Urinary bladder (tissue), 4 donors: ENCODE measurements at places on chromosomes 2 and 18. TPM values are rescaled to one million over a fixed set of nuclear protein-coding genes. Genes with fewer than 3 reads are reported as not detected.

Gene IL36A
- polyA plus RNA-seq, result not detected

Gene LHCGR
- polyA plus RNA-seq, result 0.14 TPM

DNA sequence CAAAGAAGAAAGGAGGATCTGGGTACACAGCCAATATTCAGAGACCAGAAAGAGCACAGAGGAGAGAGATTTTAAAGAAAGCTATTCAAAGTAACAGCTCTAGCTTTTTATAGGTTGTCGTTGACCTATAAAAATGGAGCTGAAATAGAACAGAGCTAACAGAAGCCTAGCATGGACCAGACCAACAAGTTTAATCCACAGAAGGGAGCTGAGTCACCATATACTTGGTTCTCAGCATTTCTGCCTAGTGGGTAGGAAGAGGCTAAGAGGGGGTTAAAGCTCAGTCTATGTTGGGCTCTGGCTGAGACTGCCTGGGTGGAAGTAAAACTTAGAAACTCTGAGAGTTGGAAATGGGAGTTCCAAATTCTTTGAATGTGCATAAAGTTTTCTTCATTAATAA lies 678.0 kb upstream of the CDH2 start:
- no peak for DNase-seq

- no peak for DNase-seq
These were observed 56.0 kb downstream of the BOD1L2 start for GRCh38 chr18:57202881-57203280.

Gene C1QL2
- polyA plus RNA-seq, result 0.04 TPM

GRCh38 chr18:29034113-29034856 lies 857.4 kb upstream of the CDH2 start:
- no peak for DNase-seq

Gene KCNG3
- polyA plus RNA-seq, result 0.04 TPM

DNA sequence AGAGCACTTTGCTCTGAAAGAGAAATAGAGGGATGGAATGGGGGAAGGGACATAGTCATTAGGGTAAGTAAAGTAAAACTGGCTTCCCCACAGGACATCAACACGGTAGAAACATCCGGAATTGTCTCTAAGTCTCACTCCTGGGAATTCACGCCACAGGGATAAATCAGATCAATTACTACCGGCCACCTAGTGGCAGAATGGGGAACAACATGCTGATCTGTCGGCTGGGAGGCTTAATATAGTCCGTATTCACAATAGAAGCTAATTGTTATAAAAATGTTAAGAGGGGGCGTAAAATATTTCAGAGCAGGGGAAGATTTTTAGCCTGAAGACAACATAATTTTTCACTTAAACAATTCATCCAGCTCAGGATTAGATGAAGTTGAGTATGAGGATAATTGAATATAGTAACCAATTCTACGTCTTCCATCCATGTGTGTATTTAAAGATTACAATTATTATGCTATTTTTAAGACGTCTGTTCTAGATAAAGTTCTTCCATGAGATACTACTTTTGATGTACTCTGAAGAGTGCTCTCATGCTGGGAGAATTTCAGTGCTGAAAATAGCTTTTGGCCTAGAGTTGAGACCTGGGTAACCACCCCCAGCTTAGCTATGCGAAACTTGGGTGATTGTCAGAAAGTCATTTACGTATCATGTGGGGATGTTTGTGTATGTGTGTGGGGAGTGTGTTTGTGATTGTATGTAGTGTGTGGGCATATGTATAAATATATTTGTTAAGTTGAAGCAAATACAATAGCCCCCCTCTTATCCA lies 65.7 kb downstream of the LRRTM1 start:
- no peak for DNase-seq

DNA sequence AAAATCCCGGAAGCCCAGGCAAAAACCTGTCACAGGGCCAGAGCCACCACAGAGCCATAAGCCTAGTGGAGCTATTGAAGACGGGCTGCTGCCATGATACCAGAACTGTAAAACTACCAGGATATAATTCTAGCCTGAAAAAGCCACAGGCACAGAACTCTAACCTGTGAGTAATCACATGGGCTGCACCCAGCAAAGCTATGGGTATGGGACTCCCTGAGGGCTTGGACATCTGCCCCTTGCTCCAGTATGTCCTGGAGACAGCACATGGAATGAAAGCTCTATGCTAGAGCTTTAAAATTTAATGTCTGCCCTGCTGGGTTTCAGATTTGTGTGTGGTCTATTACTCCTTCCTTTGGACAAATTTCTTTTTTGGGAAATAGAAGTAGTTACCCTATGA lies 2183.6 kb upstream of the CELF4 start:
- no peak for DNase-seq

DNA sequence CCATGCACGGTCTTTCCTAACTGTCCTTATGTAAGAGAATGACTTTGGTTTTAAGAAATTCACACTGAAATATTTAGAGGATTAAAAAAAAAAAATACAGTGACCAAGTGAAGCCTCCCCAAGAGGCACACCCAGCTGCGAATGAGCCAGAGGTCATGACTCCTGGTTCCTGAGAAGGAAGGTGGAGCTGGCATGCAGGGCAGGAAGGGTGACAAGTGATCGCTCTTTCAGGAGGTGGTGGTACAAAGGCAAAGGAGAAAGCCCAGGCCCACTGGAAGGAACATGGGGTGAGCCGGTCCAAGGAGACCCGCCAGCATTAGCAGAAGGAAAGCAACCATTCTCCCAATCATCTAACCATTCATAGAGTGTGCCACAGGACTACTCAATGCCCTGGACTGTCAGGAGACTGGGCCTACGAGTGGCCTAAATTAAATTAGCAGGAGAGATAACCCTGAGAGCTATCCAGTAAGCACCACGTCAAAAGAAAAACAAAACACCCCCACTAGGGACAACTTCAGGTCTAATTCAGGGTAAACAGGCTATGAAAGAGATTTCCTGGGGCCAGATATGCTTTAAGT lies 7.8 kb downstream of the INO80C start:
- no peak for DNase-seq

Gene ACMSD
- polyA plus RNA-seq, result not detected

GRCh38 chr2:11560806-11561205 lies 27.0 kb downstream of the GREB1 start:
- DNase-seq, result no peak

DNA sequence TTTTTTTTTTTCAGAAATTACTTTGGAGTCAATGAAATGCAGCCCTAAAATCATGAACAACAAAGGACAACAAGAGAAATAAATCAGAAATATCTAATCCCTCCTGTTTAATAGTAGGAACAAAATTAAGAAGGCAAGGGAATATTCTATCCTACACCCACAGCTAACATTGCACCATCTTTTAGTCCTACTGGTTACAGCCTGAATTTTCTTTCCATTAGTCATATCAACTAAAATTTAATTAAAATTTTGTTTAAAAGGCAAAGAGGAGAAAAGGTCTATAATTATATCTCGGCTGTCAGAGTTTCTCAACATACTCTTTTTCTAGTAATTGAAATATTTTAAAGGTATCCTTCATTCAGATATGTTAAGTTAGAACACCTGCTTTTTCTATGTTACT lies 61.9 kb downstream of the DTNA start:
- no peak for DNase-seq

DNA sequence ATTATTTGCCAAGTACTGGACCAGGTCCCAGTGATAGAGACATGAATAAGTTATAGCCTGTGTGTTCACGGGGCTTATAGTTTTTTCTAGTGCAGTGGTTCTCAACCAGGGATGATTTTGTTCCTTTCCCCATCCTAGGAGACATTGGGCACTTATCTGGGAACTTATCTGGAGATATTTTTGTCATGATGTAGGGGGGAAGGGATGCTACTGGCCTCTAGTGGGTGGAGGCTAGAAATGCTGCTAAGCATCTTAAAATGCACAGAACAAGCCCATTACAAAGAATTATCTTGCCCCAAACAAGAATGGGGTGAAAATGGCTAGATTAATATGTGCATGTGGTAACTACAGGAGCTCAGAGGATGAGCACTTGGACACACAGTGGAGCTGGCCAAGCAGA lies 75.2 kb downstream of the KLHL29 start:
- DNase-seq, result no peak

- DNase-seq, result no peak
These were observed 109.9 kb downstream of the MSTN start for GRCh38 chr2:189952536-189953109.

Gene SERPINE2
- 17.6 TPM for polyA plus RNA-seq

Gene CRACDL
- 6.2 TPM for polyA plus RNA-seq

DNA sequence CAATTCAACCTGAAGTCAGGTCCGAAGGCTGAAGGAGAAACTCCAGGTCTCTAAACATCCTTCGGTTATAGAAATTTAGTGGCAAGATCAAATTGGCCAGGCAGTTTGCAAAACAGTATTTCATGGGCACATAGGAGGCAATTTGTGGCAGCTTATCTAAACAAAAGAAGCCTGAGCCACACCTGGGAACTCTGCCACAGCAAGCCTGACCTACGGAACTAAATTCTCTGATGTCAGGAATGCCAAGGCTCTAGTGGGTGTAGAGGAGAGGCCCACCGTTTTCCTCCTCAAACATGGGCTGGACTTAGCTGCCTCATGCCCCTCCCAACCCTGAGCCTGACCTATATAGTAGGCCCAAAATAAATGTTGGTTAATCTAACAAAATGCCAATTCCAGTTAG lies 16.0 kb downstream of the SATB2 start:
- DNase-seq, result no peak
